ENCODE measurements at places on chromosomes 7 and 10. TPM values are rescaled to one million over a fixed set of nuclear protein-coding genes. Genes with fewer than 3 reads are reported as not detected.

Gene NKX6-2
- not detected for total RNA-seq

- DNase-seq, result no peak
- H3K36me3 ChIP-seq, result peaks cover 3% of the 10 kb centered on the region
- no peaks in the 10 kb centered on the region for H3K4me1 ChIP-seq
- no peak overlapping the region for H3K27ac ChIP-seq
- no peak overlapping the region for H3K4me3 ChIP-seq
Observed at GRCh38 chr7:147547252-147547897, 1043.2 kb upstream of the C7orf33 start.

Gene LBX1
- not detected for total RNA-seq

DNA sequence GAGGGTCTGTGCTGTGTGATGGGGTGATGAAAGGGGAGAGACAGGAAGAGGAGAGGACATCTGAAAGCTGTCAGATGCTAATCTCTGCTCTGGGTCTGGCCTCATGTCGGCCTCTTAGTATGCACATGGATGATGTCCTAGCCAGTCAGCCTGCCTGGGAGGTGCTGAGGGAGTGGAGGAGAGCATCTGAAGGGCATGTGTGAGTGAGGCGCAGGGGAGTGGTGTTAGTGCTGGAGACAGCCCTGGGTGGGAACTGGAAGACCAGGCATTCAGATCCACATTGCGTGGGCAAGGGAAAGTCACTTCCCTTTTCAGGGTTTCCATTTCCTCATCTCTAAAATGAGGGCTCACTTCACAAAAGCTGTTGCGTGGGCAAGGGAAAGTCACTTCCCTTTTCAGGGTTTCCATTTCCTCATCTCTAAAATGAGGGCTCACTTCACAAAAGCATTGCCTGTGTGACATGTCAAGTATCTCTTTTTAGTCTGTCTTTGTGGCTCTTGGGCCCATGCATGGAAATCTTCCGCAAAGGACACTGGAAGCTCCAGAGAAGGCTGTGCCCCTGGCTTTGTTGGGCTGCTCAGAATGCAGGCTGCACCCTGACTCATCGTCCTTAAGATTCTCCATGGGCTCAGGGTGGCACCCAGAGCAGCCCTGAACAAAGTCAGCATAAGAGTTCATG is 10.0 kb downstream of the SFTPD start:
- H3K4me3 ChIP-seq, result no peak overlapping the region
- H3K4me1 ChIP-seq, result no peaks in the 10 kb centered on the region
- no peak overlapping the region for H3K27ac ChIP-seq

- no peaks in the 10 kb centered on the region for H3K4me1 ChIP-seq
- H3K27me3 ChIP-seq, result no peaks in the 10 kb centered on the region
- no peak overlapping the region for H3K27ac ChIP-seq
- no peaks in the 10 kb centered on the region for H3K36me3 ChIP-seq
- DNase-seq, result no peak
Observed at GRCh38 chr7:14395860-14396259, 406.4 kb upstream of the ETV1 start.

DNA sequence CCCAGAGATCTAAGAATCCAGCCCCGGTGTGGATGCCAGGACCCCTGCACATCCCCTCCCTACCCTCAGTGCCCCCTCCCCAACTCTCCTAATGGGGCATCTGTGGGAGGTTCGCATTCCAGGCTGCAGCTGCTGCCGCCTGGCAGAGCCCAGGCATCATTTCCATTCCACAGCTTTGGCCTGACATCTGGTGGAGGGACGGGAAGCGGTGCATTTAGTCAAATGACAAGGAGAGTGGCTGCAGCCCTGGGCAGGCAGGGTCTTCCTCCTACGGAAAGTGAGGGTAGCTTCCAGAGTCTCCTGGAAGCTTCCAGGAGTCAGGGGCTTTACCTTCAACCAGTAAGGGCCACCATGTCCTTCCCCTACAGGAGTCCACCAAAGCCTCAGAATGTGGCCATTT is 30.8 kb downstream of the PRLHR start:
- no peak overlapping the region for H3K4me3 ChIP-seq
- DNase-seq, result no peak
- no peak overlapping the region for H3K27ac ChIP-seq
- H3K4me1 ChIP-seq, result no peaks in the 10 kb centered on the region
- no peaks in the 10 kb centered on the region for H3K36me3 ChIP-seq
- peaks cover 34% of the 10 kb centered on the region for H3K27me3 ChIP-seq

Gene TNS3
- 427 TPM for total RNA-seq

Gene TEX47
- total RNA-seq, result not detected

DNA sequence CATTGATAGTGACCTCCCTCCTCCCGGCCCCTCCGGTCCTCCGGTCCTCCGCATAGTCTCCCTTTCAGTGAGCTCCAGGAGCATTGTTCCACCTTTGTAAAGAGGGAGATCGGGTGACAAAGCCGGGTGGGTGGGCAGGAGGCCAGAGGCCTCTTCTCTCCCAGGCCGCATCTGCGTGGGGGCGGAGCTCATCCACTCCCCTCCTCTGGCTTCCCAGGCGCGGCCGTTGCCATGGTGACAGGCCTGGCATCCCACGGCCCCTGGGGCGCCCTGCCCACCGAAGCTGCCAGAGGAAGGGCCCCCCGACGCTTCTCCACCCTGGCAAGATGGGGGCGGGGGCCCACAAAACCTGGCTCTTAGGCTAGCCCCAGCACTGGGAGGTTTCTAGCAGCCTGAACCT is 4.4 kb upstream of the FZD9 start:
- no peak for DNase-seq
- no peaks in the 10 kb centered on the region for H3K27me3 ChIP-seq
- H3K4me3 ChIP-seq, result no peak overlapping the region
- H3K4me1 ChIP-seq, result no peaks in the 10 kb centered on the region
- H3K36me3 ChIP-seq, result no peaks in the 10 kb centered on the region

Gene SNCG
- total RNA-seq, result 92.0 TPM

Gene CPED1
- total RNA-seq, result 26.4 TPM

GRCh38 chr7:26105236-26105635 is 46.8 kb upstream of the NFE2L3 start:
- H3K4me3 ChIP-seq, result no peak overlapping the region
- no peaks in the 10 kb centered on the region for H3K36me3 ChIP-seq
- no peak overlapping the region for H3K27ac ChIP-seq
- peaks cover 10% of the 10 kb centered on the region for H3K4me1 ChIP-seq
- no peaks in the 10 kb centered on the region for H3K27me3 ChIP-seq
- DNase-seq, result no peak

Gene C10orf67
- total RNA-seq, result 0.11 TPM

DNA sequence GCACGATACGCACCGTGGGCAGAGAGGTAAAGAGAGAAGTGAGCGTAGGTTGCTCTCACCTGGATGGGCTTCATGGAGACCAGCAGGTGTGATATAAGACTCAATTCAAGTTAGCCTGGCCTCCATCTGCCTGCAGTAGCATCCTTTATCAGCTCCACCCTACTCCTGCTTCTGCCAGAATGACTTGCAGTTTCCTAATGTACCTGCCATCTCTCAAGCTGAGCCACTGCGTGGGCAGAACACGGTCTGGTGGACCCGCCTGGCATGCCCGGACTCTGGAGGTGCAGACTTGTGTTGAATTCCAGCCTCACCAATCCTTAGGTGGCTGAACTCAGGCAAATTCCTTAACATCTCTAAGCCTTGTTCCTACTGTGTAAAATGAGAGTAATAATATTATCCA is 64.3 kb downstream of the STEAP1B start:
- no peak for DNase-seq
- no peaks in the 10 kb centered on the region for H3K27me3 ChIP-seq
- no peaks in the 10 kb centered on the region for H3K36me3 ChIP-seq
- H3K27ac ChIP-seq, result no peak overlapping the region
- H3K4me1 ChIP-seq, result peaks cover 17% of the 10 kb centered on the region

- H3K27me3 ChIP-seq, result no peaks in the 10 kb centered on the region
- peak overlapping the region; percentile 92 for H3K27ac ChIP-seq
- H3K4me1 ChIP-seq, result peaks cover 33% of the 10 kb centered on the region
Observed at GRCh38 chr10:104255311-104255981, 754 bp downstream of the GSTO1 start.

GRCh38 chr10:62616885-62617590 is 187.5 kb upstream of the ADO start:
- peaks cover 14% of the 10 kb centered on the region for H3K27me3 ChIP-seq
- no peak overlapping the region for H3K4me3 ChIP-seq
- H3K4me1 ChIP-seq, result no peaks in the 10 kb centered on the region
- no peaks in the 10 kb centered on the region for H3K36me3 ChIP-seq
- DNase-seq, result no peak

Gene TRIM24
- 86.6 TPM for total RNA-seq

GRCh38 chr10:35895331-35895730 is 253.2 kb upstream of the FZD8 start:
- H3K36me3 ChIP-seq, result no peaks in the 10 kb centered on the region
- DNase-seq, result no peak
- no peak overlapping the region for H3K27ac ChIP-seq
- H3K4me3 ChIP-seq, result no peak overlapping the region
- H3K27me3 ChIP-seq, result peaks cover 16% of the 10 kb centered on the region

GRCh38 chr7:20858951-20859350 is 72.3 kb upstream of the SP8 start:
- DNase-seq, result no peak
- H3K27me3 ChIP-seq, result peaks cover 4% of the 10 kb centered on the region
- H3K4me3 ChIP-seq, result no peak overlapping the region

- H3K27ac ChIP-seq, result no peak overlapping the region
- DNase-seq, result no peak
- peaks cover 39% of the 10 kb centered on the region for H3K27me3 ChIP-seq
- no peaks in the 10 kb centered on the region for H3K36me3 ChIP-seq
- H3K4me1 ChIP-seq, result no peaks in the 10 kb centered on the region
Observed at GRCh38 chr10:131537281-131537680, 225.8 kb upstream of the TCERG1L start.

Gene SLC26A3
- total RNA-seq, result not detected

- no peaks in the 10 kb centered on the region for H3K27me3 ChIP-seq
- no peak for DNase-seq
- no peak overlapping the region for H3K27ac ChIP-seq
- H3K4me1 ChIP-seq, result no peaks in the 10 kb centered on the region
- H3K36me3 ChIP-seq, result no peaks in the 10 kb centered on the region
- no peak overlapping the region for H3K4me3 ChIP-seq
Observed at GRCh38 chr10:47361293-47361692, 13.1 kb downstream of the RBP3 start.

GRCh38 chr7:1853431-1853985 is 183.4 kb downstream of the ELFN1 start:
- peak; percentile 24 for DNase-seq
- H3K4me1 ChIP-seq, result peaks cover 25% of the 10 kb centered on the region
